ENCODE measurements at places on chromosomes 12 and 14. TPM values are rescaled to one million over a fixed set of nuclear protein-coding genes. Genes with fewer than 3 reads are reported as not detected.

The LRRC10 gene
- total RNA-seq: not detected

DNA sequence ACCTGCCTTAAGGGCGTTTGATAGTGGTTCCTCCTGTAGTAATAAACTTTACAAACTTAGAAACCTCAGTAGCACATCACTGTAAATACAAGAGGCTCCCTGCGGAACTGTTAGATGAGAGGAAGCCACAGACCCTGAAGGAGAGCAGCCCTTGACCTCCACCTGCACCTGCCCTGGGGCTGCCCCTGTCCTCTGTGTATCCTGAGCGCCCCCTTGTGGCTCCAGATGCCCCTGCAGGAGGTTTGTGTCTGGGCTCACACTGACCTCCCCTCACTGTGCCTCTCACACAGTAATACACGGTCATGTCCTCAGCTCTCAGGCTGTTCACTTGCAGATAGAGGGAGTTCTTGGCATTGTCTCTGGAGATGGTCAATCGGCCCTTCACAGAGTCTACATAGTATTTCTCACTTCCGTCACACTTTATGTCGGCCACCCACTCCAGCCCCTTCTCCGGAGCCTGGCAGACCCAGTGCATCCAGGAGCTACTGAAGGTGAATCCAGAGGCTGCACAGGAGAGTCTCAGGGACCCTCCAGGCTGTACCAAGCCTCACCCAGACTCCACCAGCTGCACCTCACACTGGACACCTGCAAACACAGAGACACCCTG lies 1059.8 kb downstream of the TMEM121 start:
- no peak for DNase-seq

GRCh38 chr14:30708157-30708556 lies 86.0 kb downstream of the SCFD1 start:
- no peak for DNase-seq

- DNase-seq: no peak
Observed at GRCh38 chr12:53292426-53292825, 2.9 kb upstream of the PFDN5 start.

DNA sequence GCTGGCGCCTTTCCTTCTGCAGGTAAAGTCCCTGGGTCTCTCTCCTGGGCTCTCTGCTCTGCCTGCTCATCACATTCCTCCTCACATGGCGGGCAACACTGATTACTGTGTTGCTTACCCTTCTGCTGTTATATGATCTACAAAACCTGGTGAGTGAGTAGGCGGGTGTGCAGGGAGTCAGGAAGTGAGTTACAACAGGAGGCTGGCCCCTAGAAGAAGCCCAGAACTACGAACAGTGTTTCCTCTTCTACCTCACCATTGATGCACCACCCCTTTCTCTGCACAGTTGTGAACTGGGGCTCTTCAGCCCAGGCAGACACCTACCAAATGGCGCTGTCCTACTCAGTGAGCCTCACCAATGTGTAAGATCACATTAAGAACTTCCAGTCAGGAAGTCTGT lies 4.9 kb upstream of the KLHL33 start:
- DNase-seq: no peak

The TSPAN8 gene
- total RNA-seq: 70.9 TPM

The ART4 gene
- 38.0 TPM for total RNA-seq

GRCh38 chr12:6317693-6318439 lies 7.4 kb downstream of the PLEKHG6 start:
- no peak for DNase-seq
